ENCODE measurements at places on chromosomes 5 and 9.

- no peak for DNase-seq
Measured at GRCh38 chr9:69996967-69997366, 46.7 kb upstream of the MAMDC2 start.

DNA sequence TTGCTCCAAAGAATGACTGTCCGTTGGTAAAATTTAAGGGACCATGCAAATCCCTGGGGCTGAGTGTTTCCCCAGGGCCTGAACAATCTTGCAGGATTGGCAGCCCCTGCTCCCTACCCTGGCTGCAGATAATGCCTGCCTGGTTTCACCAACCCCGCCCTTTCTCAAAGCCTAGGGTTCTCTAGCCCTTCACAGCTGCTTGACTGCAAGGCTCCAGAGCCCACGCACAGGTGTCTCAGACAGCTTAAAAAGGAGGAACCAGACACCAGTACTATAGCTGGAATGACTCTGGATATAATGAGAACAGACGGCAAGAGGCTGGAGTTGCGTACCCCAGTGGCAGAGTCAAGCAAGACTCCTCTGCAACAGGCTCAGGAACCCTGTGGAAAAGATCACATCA is 25.2 kb upstream of the TNIP1 start:
- DNase-seq = no peak

- DNase-seq = no peak
Measured at GRCh38 chr5:115673596-115673995, 47.8 kb upstream of the TMED7 start.

GRCh38 chr9:114552706-114553105 is 34.9 kb upstream of the ATP6V1G1 start:
- no peak for DNase-seq

- DNase-seq = no peak
Measured at GRCh38 chr9:28927691-28928090, 1354.4 kb upstream of the C9orf72 start.

DNA sequence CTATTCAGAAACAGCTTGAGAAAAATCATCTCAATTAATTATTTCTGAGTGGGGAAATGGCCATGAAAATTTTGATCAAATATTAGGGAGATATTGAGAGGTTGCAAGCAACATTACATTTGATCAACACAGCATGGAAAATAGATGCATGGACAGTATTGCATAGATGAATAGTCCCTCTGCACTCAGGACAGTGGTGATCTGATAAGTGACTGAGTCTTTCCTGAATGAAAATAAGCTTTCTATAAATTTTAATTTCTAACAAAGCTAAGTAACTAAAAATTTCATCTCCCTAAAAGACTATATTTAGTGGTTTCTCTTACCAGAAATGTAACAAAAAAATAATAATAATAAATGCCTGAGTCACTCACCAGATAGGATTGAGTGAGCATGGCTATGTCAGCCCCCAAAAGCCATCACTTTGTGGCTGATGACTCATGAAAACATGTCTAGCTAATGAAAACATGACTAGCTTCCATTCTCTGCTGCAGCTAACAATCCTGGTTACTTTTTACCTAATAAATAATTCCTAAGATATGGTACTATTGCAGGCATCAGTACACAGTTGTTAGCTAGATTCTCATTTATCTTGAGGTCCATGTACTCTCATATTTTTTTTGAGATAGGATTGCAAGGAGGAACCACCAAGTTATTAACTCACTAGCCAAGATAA is 1294.8 kb upstream of the ACO1 start:
- DNase-seq = no peak

GRCh38 chr5:111115229-111115628 is 23.1 kb downstream of the WDR36 start:
- DNase-seq = no peak

- DNase-seq = no peak
Measured at GRCh38 chr5:30894811-30895210, 298.7 kb upstream of the CDH6 start.

GRCh38 chr9:113933671-113934070 is 57.6 kb downstream of the ZNF618 start:
- no peak for DNase-seq

GRCh38 chr5:42691413-42691937 is 65.1 kb upstream of the CCDC152 start:
- DNase-seq = no peak

DNA sequence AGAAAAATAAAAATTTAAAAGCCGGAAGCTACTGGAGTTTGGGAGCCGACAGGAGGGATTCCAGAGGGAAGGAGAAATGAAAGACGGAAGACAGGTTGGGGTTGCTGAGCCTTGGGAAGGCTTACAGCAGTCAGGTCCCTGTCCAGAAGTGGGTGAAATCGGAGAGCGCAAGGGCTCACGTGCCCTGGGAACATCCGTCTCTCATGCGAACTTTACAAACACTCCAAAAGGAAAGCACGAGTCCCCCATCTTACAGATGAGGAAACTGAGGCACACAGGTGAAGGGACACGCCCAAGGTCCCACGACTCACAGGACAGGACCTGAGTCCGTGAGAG is 347 bp upstream of the OLFML2A start:
- no peak for DNase-seq

DNA sequence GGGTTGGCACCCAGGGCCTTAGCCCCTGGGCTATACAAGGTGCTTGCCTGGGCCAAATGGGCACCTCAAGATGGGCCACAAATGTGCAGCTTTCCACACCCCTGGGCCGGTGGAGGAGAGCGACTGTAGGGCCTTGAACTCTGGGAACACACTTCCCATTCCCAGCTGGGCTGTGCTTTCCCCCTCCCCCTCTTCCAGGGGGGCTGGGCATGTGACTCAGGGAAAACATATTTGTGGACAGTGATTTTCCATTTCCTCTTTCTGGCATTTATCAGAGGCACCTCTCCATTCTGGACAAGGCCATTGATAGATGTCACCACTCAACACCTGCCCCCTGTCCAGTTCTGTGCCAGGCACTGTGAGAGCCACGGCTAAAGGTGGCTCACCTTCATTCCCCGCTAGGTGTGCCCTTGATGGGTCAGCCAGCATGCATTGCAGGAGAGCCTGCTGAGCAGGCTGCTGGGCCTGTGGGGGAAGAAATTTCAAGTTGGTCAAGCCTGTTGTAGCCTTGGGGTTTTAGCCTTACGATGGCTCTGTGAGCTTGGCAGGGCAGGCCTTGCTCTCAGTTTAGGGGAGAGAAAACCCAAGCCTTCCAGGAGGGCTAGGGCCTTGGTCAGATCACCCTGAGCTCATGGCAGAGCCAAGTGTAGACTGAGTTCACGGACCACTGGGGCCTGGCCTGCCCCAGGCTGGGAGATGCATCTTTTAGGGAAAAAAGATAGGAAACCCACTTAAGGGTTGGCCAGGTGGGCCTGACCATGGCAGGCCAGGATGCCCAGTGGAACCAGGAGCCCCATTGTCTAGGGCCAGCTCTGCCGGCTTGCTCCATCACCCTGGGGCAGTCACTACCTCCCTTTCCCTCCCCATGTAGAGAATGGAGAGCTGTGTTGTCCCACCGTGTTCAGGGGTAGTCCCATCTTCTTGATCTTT is 113.9 kb downstream of the DAB2IP start:
- DNase-seq = no peak

DNA sequence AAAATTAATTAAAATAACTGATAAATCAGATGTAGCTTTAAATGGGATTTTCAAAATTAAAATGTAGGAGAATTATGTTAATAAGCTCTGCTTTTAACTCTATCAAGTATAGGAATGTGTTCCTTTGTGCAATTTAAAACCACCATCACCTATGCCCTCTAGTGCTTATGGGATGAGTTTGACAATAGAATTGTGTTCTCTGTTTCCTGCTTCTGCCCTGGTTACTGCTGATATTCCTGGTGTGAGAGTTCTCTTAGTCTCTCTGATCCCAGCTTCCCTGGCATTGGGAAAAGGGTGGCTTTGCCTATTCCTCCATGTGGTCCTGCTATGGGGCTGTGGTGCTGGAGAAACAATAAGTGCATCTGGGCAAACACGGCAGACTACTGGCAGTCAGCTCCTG is 8.1 kb downstream of the LRRTM2 start:
- DNase-seq = no peak

DNA sequence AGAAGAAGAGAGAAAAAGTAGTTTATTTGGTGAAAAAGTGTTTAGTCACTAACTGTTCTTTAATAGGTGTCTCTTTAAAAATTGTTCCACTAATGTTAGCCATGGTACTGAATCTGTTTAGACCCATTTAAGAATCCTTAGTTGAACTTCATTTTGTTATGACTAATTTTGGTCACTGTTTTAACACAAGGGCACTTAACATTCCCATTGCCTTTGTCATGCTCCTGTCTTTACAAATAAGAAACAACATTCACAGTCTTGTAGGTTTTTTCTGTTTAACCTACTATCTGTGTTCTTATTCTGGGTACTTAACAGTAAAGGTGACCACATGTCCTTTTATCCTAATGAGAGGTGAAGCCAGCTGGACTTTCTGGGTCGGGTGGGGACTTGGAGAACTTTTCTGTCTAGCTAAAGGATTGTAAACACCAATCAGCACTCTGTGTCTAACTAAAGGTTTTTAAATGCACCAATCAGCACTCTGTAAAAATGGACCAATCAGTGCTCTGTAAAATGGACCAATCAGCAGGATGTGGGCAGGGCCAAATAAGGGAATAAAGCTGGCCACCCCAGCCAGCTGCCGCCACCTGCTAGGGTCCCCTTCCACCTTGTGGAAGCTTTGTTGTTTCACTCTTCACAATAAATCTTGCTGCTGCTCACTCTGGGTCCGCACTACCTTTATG is 116.7 kb downstream of the WDR70 start:
- DNase-seq = no peak

- no peak for DNase-seq
Measured at GRCh38 chr9:19009391-19009965, 23.5 kb downstream of the SAXO1 start.

DNA sequence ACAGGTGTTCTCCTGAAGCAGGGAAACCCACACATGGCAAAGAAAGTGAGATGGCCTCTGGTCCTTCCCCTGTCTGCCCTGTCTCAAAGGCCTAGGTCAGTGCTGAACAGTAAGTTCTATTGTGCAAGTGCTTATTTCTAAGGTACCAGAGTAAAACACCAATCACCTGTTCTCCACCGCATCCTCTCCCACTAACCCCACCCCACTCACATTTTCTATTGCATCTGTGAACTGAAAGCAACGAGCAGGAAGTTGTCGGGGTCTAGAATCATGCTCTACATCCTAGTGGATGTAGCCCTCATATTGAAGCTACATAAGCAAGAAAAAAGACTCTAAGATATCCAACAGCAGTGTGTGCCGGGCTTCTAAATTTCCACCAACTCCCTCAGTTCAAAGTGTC is 265.9 kb downstream of the ENC1 start:
- no peak for DNase-seq

DNA sequence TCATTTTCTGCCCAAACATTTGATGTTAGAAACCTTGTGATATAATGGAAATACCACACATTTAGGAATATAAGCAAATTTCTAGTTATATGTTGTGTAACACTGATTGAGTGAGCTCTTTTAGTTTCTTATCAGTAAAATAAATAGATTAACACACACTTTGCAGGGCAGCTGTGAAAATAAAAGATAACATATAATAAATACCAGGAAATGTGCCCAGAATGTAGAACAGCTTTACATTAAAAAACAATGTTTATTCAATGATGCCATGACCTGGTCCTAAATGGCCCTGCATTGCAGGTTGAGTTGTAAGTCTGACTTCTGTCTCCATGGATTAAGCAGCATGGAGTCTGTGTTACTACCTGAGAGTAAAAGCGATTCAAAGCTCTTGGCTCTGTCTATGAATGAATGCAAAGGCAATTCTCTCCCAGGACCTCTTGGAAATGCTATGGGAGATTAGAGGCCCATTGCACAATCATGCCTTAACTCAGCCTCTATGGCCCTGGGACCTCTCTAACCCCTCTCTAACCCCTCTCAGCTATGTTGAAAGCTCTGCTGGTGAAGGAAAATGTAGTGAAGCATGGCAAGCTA is 296.0 kb upstream of the ACTBL2 start:
- DNase-seq = no peak

DNA sequence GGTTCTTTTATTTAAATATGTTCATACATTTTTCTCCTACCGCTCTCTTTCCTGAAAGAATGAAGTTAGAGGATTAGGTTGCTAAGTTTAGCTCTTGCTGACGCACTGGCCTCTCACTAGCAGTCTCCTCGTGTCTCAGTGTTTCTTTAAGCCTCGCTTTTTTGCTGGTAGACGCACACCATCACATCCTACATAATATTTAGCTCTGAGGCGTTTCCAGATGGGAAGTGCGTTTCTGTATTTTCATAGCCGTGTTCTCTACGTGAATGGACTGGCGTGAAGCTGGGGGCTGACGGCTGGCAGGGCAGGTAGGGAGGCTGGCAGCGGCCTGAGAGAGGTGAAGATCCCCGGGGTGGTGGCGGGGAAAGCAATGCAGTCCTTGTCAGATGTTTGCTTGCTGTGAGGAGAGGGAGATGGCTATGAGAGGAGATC is 79.2 kb upstream of the SPRY4 start:
- no peak for DNase-seq

DNA sequence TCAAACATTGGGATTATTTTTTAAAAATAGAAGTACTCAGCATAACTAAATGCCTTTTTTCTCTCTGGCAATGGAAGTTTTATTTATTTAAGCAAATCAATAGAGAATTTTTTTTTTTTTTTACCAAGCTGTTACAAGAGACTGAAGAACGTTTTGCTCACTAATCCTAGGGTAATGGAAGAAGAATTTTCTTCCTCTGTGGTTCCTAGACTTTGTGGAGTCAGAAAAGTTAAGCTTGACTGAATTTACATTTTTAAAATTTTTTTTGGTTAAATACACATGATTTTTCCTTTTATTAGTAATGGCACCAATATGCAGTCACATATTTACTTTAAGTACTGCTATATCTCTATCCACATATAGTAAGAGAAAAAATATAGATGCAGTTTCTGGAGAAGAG is 189.8 kb downstream of the PCSK1 start:
- DNase-seq = no peak

DNA sequence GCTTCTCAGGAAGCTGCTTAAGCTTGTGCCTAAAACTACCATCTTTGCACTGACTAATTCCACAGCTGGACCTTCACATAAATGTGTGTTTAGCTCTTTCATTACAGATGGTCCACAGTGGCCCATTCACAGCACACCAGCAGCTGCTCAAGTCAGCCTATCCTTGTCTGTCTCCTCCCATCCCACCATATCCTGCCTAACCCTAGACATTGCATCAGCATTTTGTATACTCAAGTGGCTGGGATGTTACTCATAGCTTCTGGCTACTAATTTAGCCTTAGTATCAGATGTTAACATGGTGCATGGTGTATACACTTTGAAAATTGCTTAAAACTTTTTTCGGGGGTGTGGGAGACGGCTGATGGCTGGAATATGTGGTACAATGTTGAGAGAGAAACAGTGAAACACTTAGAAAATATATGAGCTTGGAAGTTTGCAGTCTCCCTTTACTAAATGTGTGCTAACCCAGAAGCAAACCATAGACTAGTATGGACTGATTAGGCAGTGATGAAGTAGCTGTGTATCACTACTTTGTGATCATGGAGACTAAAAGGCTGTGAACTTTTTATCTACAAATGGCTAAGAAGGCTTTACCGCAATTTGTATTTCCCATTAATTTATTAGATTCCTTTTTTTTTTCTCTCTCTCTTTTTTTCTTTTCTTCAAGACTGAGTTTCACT is 83.1 kb downstream of the JMY start:
- no peak for DNase-seq

- no peak for DNase-seq
Measured at GRCh38 chr9:17963498-17963897, 384.6 kb downstream of the SH3GL2 start.
